ENCODE measurements at places on chromosomes 1 and 21. TPM values are rescaled to one million over a fixed set of nuclear protein-coding genes. Genes with fewer than 3 reads are reported as not detected.

DNA sequence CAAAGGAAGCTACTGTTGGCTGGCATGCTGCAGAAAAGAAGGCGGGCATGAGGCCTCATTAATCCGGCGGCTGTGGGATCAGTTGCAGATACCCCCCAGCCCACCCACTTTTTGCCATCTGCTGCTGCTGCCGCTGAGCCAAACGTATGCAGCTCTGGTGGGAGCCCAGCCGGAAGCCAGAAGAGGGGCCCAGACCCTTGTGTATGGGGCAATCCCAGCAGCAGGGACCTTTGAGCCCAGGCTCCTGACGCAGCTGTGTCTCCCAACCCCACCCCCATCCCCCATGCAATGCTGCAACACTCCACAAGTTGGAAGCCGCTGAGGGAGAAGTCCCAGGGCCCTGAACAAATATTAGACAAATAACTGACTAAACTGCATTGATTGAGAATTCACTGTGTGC, 106.0 kb downstream of the ELAVL4 start:
- DNase-seq = no peak

GRCh38 chr1:19534281-19534680, 48.9 kb upstream of the CAPZB start:
- DNase-seq = no peak

DNA sequence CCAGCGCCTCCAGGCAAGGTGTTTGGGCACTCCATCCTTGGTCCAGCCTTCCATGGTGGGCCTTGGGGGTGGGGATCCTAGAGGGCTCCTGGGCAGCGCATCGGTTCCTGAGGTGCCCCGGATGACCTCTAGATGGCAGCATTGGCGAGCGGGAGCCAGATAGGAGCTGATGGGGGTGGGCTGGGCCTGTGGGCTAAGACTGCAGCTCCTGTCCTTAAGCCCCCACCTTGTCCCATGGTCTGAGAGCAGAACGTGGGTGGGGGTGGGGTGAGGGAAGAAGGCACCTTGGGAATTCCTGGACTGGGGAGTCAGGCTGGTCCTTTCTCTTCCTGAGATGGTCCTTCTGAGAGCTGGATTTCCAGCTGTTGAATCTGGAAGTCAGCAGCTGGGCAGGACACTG, 93.4 kb upstream of the CSF3R start:
- DNase-seq = peak; percentile 54

DNA sequence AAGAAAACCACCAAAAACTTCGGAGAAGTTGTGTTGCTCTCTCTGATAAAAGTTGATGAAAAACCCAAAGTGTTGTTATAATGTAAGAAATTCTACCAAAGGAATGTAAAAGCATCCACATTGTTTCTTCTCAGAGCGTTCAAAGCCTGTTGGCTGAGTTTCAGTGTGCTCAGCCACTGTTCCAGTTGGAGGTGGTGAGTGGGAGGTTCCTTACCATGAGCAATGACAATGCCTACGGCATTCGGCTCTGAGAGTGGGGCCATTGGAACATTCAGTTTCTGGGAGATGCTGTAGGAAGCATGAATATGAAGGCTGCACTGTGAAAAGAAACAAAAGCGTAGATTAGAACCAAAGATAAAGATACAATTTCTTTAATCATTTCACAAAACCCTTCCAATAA, 20.5 kb upstream of the MYBPHL start:
- DNase-seq = no peak

Gene ANKRD45
- polyA plus RNA-seq = 4.4 TPM

Gene SAMSN1
- polyA plus RNA-seq = 4.2 TPM

DNA sequence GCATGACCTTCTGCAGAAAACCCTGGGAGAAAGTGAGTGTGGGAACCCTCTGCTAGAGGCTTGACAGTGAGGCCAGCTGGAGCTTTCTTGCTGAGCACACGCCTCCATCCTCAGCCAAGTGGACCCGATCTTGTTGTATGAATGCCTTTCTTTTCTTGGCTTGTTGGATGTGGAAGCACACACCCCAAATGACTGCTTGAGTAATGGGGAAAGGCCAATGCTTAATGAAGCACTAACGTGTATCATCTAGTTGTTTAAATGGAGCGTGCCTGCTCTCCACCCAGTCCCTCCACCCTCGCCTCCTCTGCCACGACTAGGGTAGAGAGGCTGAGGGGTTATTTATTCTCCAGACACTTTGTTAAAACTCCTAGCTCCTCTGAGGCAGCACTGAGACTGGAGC, 54.3 kb upstream of the IKBKE start:
- DNase-seq = peak; percentile 20

Gene FOXO6
- polyA plus RNA-seq = 2.4 TPM

Gene MAEL
- polyA plus RNA-seq = 3.3 TPM
